Suprapubic skin (tissue), 4 donors: ENCODE measurements at places on chromosomes 12 and 14. TPM values are rescaled to one million over a fixed set of nuclear protein-coding genes. Genes with fewer than 3 reads are reported as not detected.

DNA sequence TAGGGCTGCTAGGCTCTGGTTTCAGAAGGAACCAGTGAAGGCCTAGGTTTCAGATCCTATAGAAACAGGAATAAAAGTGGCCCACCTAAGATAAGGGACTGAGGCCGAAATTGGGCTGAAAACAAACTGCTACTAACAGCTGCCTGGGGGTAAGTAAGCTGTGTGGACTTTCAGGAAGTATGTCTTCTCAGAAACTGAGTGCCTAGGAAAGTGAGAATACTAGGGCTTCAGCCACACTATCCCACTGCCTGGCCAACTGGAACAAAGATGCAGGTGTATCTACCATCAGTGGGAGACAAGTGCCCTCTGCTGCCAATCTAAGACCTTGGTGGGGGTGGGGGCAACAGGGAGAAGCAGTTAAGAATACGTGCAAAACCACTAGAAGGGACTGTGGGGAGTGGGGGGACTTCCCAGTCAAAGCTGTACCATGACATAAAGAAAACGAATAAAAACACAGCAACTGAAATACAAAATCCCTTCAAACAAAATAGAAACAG is 82.5 kb downstream of the MED13L start:
- H3K4me1 ChIP-seq = peaks cover 45% of the 10 kb centered on the region
- DNase-seq = no peak
- H3K36me3 ChIP-seq = no peaks in the 10 kb centered on the region
- H3K27me3 ChIP-seq = no peaks in the 10 kb centered on the region
- no peak overlapping the region for H3K27ac ChIP-seq

GRCh38 chr12:65962921-65963861 is 138.9 kb downstream of the HMGA2 start:
- H3K4me3 ChIP-seq = no peak overlapping the region
- no peaks in the 10 kb centered on the region for H3K4me1 ChIP-seq
- H3K27ac ChIP-seq = no peak overlapping the region
- no peaks in the 10 kb centered on the region for H3K36me3 ChIP-seq
- peaks cover 16% of the 10 kb centered on the region for H3K27me3 ChIP-seq

GRCh38 chr12:70920891-70921290 is 353 bp upstream of the PTPRR start:
- H3K27ac ChIP-seq = no peak overlapping the region
- peaks cover 4% of the 10 kb centered on the region for H3K4me1 ChIP-seq
- DNase-seq = no peak
- peaks cover 26% of the 10 kb centered on the region for H3K27me3 ChIP-seq

- H3K4me3 ChIP-seq = no peak overlapping the region
- no peaks in the 10 kb centered on the region for H3K4me1 ChIP-seq
- H3K27me3 ChIP-seq = no peaks in the 10 kb centered on the region
- H3K36me3 ChIP-seq = peaks cover 3% of the 10 kb centered on the region
- DNase-seq = no peak
- no peak overlapping the region for H3K27ac ChIP-seq
Measured at GRCh38 chr12:42382013-42382696, 56.2 kb downstream of the PPHLN1 start.

DNA sequence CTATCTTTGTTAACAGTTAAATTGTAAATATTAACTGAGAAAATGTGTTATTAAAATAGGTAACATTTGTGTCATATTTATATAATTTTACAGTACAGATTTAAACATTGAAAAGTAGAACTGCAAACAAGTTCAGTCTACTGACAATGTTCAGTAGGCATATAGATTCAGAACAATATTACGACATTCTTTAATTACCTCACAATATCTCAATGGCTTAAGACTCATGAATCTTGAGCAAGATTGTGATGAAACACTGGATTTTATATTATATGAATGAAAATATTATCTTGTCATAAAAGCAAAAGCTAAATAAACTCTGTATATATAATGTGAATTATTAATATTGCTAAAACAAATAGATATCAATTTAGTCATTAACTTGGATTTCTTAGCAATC is 194.9 kb downstream of the ADAMTS20 start:
- no peak for DNase-seq
- no peaks in the 10 kb centered on the region for H3K36me3 ChIP-seq
- no peaks in the 10 kb centered on the region for H3K4me1 ChIP-seq

The DDX54 gene
- 71.8 TPM for total RNA-seq

DNA sequence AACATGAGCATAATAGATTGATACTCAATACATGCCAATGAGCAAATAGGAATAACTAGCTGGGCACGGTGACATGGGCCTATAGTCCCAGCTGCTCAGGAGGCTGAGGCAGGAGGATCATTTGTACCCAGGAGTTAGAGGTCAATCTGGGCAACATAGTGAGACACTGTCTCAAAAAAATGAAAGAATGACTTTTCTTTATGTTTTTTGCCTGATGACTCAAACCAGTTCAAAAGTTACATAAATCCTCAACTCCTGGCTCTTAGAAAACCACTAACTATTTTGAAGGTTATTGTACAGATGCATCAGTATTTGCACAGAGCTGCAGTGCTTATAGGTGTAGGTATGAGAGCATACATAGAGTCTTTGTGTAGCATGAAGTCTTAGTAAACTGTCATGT is 219.2 kb upstream of the RGS6 start:
- no peak overlapping the region for H3K4me3 ChIP-seq
- H3K27ac ChIP-seq = no peak overlapping the region
- peaks cover 12% of the 10 kb centered on the region for H3K36me3 ChIP-seq
- no peaks in the 10 kb centered on the region for H3K27me3 ChIP-seq

DNA sequence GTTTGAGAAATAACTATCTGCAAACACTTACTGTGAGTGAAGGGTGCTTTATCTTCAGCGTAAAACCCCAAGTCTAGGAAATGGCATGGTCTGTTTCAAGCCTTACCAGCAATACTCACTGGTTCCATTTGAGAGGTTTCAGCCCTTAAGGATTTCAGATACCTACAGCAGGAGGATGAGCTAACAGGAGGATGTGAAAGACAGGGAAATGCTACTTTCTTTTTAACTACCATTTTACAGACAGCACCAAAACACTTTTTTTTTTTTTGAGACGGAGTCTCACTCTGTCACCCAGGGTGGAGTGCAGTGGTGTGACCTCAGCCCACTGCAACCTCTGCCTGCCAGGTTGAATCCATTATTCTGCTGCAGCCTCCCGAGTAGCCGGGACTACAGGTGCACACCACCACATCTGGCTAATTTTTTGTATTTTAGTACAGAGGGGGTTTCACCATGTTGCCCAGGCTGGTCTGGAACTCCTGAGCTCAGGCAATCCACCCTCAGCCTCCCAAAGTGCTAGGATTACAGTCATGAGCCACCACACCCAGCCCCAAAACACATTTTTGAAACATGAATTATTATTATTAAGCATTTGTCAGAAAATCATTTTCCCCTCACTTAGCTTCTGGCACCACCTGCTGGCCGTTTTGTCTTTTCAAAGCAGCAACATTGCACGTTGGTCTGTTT is 4.6 kb downstream of the MTRFR start:
- H3K27me3 ChIP-seq = no peaks in the 10 kb centered on the region
- peak; percentile 87 for DNase-seq
- no peaks in the 10 kb centered on the region for H3K36me3 ChIP-seq

- H3K27ac ChIP-seq = no peak overlapping the region
- no peaks in the 10 kb centered on the region for H3K4me1 ChIP-seq
- H3K4me3 ChIP-seq = no peak overlapping the region
- no peaks in the 10 kb centered on the region for H3K27me3 ChIP-seq
- no peaks in the 10 kb centered on the region for H3K36me3 ChIP-seq
Measured at GRCh38 chr14:37746140-37746832, 150.9 kb downstream of the TTC6 start.

GRCh38 chr12:110917467-110917866 is 2.9 kb downstream of the MYL2 start:
- DNase-seq = no peak
- H3K4me3 ChIP-seq = no peak overlapping the region
- H3K27me3 ChIP-seq = peaks cover 21% of the 10 kb centered on the region
- H3K36me3 ChIP-seq = no peaks in the 10 kb centered on the region

DNA sequence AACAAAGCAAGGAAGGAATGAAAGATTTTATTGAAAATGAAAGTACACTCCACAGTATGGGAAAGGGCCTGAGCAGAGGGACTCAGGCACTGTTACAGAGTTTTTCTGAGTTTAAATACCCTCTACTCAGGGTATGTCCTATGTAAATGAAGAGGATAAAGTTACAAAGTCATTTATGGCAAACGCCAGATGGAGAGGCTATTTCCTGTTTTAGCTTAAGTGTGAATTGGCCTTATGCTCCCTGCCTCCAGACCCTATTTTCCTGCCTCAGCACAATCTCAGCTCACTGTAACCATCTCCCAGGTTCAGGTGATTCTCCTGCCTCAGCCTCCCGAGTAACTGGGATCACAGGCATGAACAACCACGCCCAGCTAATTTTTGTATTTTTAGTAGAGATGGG is 6.8 kb upstream of the PHC1 start:
- H3K27me3 ChIP-seq = no peaks in the 10 kb centered on the region
- H3K4me1 ChIP-seq = no peaks in the 10 kb centered on the region
- DNase-seq = no peak
- no peaks in the 10 kb centered on the region for H3K36me3 ChIP-seq
- H3K27ac ChIP-seq = no peak overlapping the region
- H3K4me3 ChIP-seq = no peak overlapping the region

DNA sequence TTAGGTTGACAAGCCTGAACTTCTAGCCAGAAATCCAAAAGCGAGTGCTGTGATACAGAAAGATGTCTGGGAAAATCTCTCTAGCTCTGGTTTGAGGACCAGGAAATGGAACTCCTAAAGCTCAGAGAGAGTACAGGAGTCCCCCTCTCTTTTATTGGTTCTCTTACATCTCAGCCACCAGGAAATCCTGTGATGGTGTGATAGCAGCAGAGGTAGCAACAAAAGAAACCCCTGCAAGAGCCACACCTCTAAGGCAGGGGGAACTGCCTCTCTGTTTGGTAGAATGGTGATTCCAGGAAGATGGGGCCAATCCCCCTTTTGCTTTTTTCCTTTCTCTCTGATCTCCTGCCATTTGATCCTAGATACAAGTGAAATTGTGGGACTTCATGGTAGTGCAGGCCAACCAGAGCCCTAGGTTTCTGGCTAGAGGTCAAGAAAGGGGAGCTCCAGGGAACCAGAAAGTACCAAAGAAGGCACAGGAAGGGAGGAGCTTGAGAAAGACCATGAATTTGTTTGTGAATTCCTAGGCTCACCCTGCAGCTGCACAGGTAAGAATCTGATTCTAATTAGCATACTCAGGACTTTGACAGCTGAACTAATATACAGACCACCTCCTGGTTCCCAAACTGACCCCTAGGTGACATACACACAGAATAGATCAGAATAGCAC is 88.5 kb downstream of the PAPLN start:
- no peaks in the 10 kb centered on the region for H3K27me3 ChIP-seq
- DNase-seq = no peak
- no peak overlapping the region for H3K27ac ChIP-seq
- no peak overlapping the region for H3K4me3 ChIP-seq
- H3K36me3 ChIP-seq = no peaks in the 10 kb centered on the region
- H3K4me1 ChIP-seq = no peaks in the 10 kb centered on the region
